Stimulated activated CD4-positive, alpha-beta T cell treated with anti-CD3 and anti-CD28 coated beads, Interleukin-4, amount 100 ng/mL, for 48 hours (primary cell): ENCODE measurements at places on chromosomes 12 and 14.

- DNase-seq: no peak
These were observed 24.9 kb upstream of the CEBPE start for GRCh38 chr14:23143911-23144310.

DNA sequence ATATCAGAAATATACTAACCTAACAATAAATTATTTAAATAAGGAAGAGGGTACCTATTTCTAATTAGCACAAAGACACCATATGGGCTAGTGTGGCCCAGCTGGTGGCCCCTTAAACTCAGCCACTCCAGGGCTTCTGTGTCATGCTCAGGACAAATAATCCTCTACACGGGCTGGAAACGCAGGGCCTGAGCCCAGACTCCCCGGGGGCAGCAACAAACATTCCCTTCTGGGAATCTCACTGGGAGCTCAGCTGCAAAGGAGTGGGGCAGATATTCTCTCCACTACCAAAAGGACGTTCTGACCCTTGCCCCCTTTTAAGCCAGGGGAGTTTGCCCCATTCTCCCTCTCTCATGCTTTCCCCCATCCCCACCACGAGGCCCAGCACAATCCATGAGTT lies 43.7 kb upstream of the ELK3 start:
- DNase-seq: no peak

- DNase-seq: no peak
These were observed 11.7 kb upstream of the BATF start for GRCh38 chr14:75510547-75510946.

DNA sequence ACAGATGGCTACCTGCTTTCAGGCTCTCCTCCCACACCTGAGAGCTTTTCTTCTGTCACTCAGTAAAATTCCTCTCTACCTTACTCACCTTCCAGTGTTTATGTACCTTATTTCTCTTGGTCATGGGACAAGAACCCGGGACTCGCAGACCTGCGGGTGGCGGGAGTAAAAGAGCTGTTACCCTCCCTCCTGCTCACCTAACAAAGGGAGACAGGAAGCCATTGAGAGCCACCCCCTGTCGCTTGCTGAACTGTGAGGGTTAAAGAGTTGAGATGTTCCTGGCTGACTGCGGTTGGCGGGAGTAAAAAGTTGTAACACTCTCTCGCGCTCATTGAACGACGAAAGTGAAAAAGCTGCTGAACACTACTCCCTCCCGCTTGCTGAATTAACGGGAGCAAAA lies 1935.1 kb upstream of the FLRT2 start:
- no peak for DNase-seq
